Activated CD4-positive, alpha-beta memory T cell treated with anti-CD3 and anti-CD28 coated beads, Interleukin-2, amount 10 ng/mL, durations not matched to agents 7 days and 5 days (primary cell): ENCODE measurements at places on chromosomes 12 and 14. TPM values are rescaled to one million over a fixed set of nuclear protein-coding genes. Genes with fewer than 3 reads are reported as not detected.

DNA sequence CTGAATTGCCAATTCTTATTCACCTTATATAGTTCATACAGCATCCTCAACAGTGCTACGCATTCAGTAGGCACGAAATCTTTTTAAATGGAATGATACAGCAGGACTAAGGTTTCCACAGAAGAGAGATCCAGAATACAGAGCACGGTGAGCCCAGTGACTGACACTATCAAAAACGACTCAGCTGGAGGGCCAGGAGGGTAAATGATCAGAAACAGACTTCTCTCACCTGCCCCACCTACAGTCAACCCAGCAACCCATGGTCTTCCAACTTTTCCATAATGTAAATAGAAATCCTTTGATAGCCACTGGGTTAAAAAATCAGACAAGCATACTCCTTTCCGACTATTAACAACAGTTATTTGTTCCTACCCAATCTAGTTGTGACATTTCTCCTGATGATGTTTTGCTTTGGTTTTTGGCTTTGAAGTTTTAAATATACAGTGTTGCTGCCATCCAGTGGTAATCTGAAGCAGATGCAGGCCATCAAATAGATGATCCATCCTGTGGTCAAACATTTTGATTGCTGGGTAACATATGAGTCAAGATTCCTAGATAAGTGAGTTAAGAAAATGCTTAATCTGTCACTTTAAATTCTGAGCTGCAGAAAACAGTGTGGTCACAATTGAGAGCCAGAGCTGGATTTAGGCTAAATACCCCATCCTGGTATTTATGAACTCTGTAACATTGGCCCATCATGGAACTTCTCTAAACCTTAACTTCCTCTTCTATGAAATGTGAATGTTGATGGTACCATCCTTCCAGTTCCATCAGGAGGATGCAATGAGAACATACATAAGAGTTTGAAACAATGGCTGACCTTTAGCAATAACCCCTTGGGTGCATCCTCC, 42.0 kb downstream of the GPHB5 start:
- no peak for DNase-seq
- H3K27me3 ChIP-seq = peaks cover 10% of the 10 kb centered on the region
- H3K36me3 ChIP-seq = no peaks in the 10 kb centered on the region
- H3K4me1 ChIP-seq = no peaks in the 10 kb centered on the region
- no peak overlapping the region for H3K27ac ChIP-seq
- no peak overlapping the region for H3K4me3 ChIP-seq

The SLC25A47 gene
- total RNA-seq = not detected

GRCh38 chr12:57845478-57846284, 848 bp downstream of the CTDSP2 start:
- peaks cover 14% of the 10 kb centered on the region for H3K27me3 ChIP-seq
- H3K27ac ChIP-seq = peak overlapping the region; percentile 47
- H3K4me1 ChIP-seq = peaks cover 44% of the 10 kb centered on the region
- H3K4me3 ChIP-seq = peak overlapping the region; percentile 80
- peak; percentile 61 for DNase-seq

The CD163L1 gene
- not detected for total RNA-seq

DNA sequence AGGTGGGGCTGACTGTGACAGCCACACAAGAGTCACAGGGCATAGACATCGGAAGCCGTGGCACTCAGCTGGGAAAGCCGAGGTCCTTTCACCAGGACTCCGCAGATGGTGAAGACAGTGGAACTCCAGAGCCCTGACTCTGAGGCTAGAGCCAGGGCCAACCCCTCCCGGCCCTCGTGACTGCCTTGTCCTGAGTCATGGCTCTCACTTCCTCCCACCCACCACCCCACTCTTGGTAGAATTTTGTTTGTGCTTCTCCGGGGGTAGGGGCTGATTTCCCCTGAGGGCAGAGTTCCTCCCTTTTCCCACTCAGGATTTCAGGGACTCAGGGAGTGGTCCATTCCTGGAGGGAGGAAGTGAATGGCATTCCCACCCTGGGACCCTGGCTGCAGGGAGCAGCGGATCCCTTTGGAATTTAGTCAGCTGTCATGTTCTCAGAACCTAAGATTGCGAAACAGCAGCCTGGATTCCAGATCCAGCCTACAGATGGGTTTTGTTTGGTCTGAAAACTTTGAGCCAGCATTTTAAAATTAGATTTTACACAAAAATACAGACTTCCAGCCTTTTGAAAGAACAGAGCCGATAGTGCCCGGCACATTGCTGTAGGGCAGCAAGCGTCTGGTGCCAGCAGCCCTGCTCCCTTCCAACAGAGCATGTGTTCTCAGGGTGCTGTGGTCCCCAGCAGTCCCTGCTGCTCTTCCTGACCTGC, 50.7 kb downstream of the TPCN1 start:
- H3K27me3 ChIP-seq = no peaks in the 10 kb centered on the region
- H3K4me1 ChIP-seq = peaks cover 2% of the 10 kb centered on the region
- H3K27ac ChIP-seq = no peak overlapping the region
- no peak for DNase-seq

- peaks cover 5% of the 10 kb centered on the region for H3K4me1 ChIP-seq
- H3K36me3 ChIP-seq = peaks cover 28% of the 10 kb centered on the region
- DNase-seq = no peak
- no peak overlapping the region for H3K4me3 ChIP-seq
Measured at GRCh38 chr14:65878586-65878985, 466.1 kb downstream of the FUT8 start.

GRCh38 chr14:78143489-78144145, 26.6 kb upstream of the NRXN3 start:
- no peaks in the 10 kb centered on the region for H3K4me1 ChIP-seq
- no peak overlapping the region for H3K27ac ChIP-seq
- no peak for DNase-seq

The KLHDC1 gene
- total RNA-seq = 2.4 TPM
